ENCODE measurements at places on chromosomes 2 and 18.

GRCh38 chr2:73827018-73827417, 1.7 kb upstream of the STAMBP start:
- peak; percentile 58 for DNase-seq

GRCh38 chr2:137036619-137037018, 271.3 kb downstream of the THSD7B start:
- DNase-seq, result no peak

- DNase-seq, result no peak
Measured at GRCh38 chr2:19038071-19039015, 320.1 kb downstream of the OSR1 start.

DNA sequence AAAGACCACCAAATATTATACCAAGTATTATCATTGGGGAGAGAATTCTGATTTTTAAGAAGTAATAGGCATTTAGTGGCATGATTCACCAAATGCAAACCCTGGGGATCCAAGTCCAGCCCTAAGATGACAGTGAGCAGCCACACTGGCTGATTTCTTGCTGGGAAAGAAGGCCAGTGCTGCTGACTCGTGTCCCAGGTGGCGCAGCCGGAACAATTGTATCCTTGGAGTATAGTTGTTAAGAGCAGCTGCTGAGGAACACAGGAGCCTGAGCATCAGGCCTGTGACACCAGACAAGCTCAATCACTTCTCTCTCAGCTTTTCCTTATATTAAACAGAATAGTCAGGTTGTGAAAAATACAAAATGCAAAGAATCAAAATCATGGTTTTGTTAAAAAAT, 48.4 kb downstream of the LRP1B start:
- DNase-seq, result no peak

DNA sequence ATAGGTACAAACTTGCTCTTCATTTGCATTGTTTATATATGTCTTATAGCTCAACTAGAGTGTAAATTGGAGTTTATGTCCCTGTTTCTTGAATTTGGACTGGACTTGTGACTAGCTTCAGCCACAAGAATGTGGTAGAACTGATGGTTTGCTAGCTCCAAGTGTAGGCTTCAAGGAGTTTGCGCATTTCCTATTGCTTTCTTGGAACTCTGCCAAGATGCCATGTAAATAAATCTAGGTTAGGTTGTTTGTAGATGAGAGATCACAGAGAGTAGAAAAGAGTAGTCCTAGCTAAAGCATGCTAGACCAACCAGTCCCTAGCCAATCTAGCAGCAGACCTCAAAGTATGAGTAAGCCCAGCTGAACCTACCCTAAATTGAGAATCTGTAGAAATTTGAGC, 183.0 kb upstream of the CYP26B1 start:
- DNase-seq, result no peak

DNA sequence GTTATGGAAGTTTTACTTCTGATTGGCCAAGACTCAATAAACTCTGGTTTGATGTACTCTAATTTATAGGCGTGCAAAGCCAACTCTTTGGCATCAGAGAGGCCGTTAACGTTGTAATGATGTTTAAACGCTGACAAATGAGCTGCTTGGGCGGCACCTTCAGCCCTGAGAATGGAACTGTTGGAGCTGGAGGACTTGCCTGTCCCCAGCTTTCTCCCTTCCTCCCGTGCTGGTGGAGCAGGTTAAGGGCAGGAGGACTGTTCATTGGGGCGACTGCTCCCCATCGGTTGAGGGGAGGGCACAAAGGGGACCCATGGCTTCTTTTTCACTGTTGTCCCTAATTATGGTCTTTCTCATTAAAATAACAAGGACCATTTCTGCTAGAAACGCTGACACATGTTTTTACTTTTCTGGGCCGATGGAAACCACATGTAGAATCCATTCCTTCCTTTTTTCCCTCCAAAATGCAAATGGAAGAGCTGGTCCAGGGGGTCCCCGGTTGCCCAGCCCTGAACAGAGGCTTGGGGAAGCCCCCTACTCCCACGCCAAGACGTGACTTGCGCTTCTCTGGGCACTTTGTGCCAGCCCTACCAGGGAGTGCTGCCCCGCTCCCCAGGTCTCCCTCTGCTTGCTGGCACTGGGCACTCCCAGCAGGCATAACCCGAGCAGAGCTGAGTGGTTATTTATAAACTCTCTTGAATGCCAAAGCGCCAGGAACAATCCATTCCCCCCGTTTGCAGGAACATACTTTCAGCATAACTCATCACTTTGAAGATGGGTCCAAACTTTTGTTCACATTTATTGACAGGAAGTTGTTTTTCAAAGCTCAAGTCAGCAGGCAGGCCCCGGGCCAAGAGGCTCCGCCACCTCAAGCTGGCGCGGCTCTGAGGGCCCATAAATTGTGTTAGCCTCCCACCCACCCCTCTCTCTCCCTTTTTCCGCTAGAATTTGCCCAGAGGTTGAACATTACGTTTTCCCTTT, 170.1 kb downstream of the ASB1 start:
- DNase-seq, result no peak

- no peak for DNase-seq
Measured at GRCh38 chr2:142710336-142710735, 167.1 kb upstream of the KYNU start.

- DNase-seq, result no peak
Measured at GRCh38 chr2:168159754-168160585, 87.4 kb downstream of the STK39 start.

- DNase-seq, result no peak
Measured at GRCh38 chr2:179995741-179996515, 11.2 kb downstream of the CWC22 start.

DNA sequence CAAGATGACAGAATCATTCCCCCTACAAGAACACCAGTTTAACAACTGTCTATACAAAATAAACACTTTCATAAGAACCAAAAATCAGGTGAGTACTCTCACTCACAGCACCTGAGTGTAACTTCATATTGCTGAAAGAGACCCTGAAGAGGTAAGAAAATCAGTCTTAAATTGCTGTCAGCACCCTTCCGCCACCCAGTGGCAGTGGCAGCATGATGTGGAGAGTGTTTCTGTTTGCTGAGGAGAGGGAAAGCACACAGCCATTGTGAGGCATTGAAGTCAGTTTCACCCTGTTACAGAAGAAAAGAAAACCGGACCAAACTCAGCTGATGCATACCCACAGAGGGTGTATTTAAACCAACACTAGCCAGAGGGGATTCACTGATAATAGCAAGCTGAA, 1240.8 kb upstream of the CRIM1 start:
- DNase-seq, result no peak

DNA sequence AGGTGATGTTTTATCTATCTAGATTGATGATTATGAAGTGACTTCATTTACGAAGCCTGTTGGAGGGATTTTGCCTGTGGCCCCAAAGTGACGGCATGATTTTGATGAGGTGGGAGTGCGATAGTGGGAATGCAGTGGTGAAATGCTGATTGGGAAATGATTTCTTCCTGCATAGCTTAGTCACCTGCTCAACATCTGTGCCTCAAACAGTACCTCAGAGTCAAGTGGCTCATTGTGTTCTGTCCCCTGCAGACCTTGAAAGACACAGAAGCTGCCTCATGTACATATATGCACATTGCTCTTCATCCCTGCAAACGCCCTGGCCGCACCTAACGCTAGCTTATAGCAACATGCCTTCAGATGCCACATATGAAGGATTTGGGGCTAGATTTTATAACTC, 201.2 kb downstream of the TPGS2 start:
- no peak for DNase-seq

GRCh38 chr18:10804126-10804525, 278.3 kb downstream of the NAPG start:
- DNase-seq, result no peak

DNA sequence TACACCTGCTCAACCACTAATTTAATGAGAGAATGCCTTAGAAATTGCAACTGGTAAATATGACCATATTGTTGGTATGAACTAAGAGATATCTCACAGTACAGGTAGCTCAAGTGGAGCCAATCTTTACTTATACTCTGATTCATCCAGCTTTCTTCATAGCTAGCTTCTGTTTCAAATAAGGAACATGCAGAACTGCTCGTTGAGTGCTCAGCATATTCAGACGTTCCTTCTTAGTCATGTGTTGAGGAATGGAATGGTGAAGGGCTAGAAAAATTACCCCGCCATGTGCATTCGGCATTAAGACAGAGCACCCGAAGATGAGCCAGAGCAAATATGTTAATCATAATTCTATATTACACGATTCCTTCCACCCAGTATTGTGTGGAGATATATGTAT, 144.0 kb upstream of the VRK2 start:
- DNase-seq, result no peak

GRCh38 chr2:47456851-47457250, 53.9 kb downstream of the MSH2 start:
- no peak for DNase-seq

DNA sequence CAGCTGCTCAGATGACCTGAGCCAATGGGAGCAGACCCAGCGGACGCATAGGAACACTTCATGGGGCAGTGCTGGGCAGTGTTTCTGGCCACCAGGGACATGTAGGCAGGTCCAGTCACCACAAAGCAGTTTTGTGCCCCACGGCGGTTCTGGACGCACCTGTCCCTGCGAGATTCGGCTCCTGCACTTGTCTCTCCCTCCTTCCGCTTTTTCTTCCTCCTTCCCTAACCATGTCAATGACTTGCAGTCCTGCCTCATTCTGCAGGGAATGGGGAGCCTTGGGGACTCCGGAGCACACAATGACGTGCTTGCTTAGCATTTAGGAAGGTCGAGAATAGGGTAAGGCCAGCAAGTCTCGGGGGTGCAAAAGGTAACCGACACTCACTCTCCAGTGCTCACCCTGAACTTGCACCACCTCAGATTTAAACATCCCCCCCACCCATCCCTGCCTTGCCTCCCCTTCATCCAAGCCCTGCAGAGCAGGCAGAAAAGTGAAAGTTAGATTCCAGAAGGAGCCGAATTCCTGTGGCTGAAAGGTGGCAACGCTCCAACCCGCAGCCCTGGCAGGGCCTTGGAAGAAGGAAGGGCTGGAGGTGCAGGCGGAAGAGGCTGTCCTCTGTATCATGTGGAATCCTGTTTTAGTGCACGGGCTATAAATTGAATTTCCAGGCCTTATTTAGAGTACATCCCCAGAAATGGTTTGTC, 40.5 kb upstream of the ATG16L1 start:
- no peak for DNase-seq

DNA sequence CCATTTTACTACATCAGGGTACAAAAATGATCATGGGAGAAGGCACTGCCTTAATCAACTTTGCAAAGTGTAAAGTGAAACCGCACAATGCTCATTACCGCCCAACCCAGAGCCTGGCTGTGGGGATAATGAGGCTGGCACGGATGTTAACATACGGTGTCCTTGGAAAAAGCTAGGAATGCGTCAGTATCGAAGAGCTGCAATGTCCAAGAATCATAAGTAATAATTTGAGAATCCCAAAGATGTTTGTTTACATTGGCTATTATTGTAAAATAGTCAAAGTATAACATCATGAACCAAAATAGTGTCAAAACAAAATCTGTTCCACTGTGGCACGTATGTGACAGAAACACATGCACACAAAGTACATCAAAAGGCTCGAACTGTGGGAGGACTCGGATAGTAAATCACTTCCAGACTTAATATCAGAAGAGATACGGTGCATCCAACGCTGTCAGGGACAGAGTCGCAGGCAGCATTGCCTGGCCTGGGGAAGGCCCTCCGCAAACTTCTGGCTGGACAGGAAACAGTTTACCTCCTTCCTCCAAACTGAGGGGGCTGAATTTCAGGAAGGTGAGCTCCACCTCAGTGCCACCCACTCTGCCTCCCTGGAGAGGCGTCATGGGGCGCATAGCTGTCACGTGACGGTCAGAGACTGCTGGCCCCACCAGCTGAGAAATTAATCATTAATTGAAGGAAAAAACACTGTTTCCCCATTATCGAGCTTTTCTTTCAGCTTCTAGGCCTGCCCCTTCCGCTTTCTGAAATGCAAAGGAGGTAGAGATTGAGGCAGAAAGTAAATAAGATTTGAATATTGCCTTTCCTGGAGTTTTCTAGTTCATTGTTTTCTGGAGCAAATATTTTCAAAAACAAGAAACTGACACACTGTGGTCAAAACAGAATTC, 1.8 kb upstream of the ID2 start:
- peak; percentile 18 for DNase-seq

DNA sequence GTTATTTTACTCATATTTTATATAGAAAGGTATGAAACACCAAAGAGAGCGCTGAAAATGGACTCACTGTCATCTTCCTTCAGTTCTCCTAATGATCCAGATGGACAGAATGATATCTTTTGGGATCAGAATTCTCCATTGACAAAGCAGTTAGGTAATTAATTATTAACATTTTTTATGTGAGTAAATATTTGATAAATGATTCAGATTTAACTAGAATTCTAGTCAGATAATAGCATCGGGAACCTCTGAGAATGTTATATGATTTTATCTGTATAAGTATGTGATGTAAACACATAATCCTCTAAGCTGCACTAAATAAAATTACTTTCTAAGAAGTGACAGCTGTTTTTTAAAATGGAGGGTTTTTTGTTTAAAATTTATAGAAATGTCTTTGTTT, 2.0 kb downstream of the ETAA1 start:
- no peak for DNase-seq

DNA sequence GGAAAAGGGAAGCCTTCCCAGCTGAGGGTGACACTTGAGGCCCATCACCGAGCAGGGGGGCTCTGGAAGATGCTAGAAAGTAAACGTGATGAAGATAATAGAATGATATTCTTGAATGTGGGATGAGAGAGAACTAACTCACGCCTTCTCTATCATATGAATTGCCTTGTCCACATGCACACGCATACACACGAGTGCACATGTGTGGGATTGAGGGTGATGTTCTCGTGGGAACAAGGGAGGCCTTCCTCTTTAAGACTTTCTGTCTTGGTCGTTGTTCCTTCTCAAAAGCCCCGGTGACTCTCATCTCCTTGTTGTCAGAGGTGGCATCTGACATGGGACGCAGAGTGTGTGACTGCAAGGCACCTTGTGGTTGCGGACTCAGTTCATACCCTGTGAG, 436.9 kb downstream of the ZNF516 start:
- no peak for DNase-seq

- no peak for DNase-seq
Measured at GRCh38 chr18:36560187-36560586, 262.7 kb downstream of the FHOD3 start.

GRCh38 chr2:219783359-219783975, 156.0 kb downstream of the SLC4A3 start:
- DNase-seq, result no peak

GRCh38 chr2:207253666-207254345, 88.1 kb upstream of the KLF7 start:
- DNase-seq, result no peak
